ENCODE measurements at places on chromosomes 16 and 17.

DNA sequence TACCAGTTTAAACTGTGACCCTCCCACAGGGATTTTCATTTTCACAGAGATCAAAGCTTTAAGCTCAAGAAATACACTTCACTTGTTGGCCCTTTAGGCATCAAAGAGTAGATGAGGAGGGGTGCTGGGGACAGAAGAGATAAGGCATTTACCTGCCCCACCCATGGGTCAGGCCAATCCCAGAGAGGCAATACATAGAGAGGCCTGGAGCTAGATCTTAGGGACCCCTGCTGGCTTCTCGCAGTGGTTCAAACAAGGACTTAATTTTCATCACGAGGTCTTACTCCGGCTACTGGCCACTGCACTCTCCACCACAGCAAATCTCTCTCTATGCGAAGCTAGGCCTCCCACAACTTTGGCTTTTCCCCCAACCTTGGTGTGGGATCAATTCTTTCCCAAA lies 46.6 kb downstream of the NOG start:
- no peak overlapping the region for H3K27ac ChIP-seq
- H3K27me3 ChIP-seq = no peaks in the 10 kb centered on the region
- no peak overlapping the region for H3K4me3 ChIP-seq
- H3K36me3 ChIP-seq = no peaks in the 10 kb centered on the region
- H3K4me1 ChIP-seq = no peaks in the 10 kb centered on the region

DNA sequence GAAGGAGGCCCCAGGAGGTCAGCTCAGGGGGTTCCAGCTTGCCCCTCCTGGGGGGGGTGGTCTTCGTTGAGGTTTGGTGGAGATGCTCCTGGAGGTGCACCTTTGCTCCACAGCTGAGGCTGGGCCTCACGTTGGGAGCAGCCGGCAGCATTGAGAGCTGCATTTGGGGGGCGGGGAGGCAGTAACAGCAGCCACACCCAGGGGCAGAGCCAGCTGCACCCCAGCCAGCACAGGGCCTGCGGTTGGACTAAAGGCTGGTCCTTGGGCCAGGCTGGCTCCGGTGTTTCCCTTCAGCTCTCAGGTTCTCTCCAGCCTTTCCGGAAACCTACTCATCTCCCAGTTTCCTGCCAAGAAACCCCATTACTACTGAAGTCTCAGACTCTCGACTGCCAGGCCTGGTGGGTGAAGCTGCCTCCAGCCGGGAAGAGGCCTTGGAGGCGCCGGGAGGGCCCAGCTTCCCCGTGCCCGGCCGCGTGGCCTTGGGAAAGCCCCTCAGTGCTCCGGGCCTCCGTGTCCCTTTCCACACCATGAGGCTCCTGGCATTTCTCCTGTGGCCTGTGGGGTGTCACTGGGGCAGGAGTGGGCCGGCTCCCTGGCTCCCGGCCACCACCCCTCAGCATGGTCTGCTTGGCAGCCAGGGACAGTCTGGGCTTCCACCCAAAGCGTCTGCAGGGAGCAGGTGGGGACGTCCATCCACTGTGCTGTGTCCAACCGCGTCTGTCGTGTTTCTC lies 14.0 kb upstream of the BAIAP2 start:
- no peaks in the 10 kb centered on the region for H3K36me3 ChIP-seq
- H3K4me1 ChIP-seq = peaks cover 25% of the 10 kb centered on the region
- no peak overlapping the region for H3K4me3 ChIP-seq
- DNase-seq = peak; percentile 12
- no peaks in the 10 kb centered on the region for H3K27me3 ChIP-seq

DNA sequence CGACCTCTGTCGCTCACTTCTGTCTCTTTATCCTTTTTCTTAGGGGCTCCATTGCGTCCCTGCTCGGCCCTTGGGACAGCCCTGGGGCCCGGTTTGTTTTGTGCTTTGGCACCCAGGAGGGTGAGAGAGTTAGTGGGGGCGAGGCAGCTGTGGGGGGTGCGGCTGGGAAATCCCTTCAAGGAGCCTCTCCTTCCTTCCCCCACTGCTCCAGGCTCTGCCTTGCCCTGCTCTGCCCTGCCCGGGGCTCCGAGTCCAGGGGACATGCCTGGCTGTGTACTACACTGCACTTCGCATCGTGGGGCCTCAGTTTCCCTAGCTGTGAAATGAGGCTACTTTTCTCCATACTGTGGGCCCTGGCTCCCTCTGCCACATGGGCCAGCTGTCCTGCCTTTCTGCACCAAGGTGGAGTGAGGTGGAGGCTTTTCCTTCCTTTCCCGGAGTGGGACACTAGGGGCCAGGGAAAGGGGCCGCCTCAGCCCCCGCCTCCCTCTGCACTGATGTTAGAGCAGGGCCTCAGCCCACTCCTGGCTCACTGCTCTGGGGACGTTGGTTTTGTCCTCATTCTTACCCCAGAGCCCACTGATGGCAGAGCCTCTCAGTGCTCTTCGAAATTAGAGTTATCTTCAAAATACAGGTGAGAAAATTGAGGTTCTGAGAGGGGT lies 980 bp downstream of the LLGL1 start:
- peaks cover 11% of the 10 kb centered on the region for H3K4me1 ChIP-seq
- H3K27ac ChIP-seq = no peak overlapping the region
- DNase-seq = no peak
- no peaks in the 10 kb centered on the region for H3K36me3 ChIP-seq
- H3K4me3 ChIP-seq = peak overlapping the region; percentile 52
- H3K27me3 ChIP-seq = no peaks in the 10 kb centered on the region

DNA sequence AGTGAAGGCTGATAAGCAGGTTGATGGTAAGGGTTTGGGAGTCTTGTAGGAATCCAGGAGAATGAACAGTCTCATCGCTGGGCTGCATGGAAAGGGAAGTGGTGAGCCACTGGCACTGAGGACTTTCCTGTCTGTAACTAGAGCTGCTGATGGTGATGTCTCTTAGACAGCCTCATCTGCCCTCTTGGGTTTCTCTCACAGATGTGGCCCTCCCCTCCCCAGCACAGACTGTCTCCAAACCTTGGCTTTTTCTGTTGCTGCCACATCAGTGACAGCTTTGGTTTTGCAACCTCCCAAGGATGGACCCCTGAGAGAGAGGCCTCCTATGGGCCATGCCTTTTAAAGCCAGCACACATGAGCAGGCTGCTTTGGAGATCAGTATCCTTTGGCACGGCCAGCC lies 16.9 kb downstream of the PLCG2 start:
- H3K27me3 ChIP-seq = no peaks in the 10 kb centered on the region
- H3K27ac ChIP-seq = no peak overlapping the region
- no peak for DNase-seq
- H3K4me3 ChIP-seq = no peak overlapping the region
- peaks cover 5% of the 10 kb centered on the region for H3K4me1 ChIP-seq

GRCh38 chr17:66312912-66313311 lies 10.5 kb downstream of the PRKCA start:
- no peak overlapping the region for H3K4me3 ChIP-seq
- DNase-seq = no peak
- peaks cover 3% of the 10 kb centered on the region for H3K36me3 ChIP-seq
- no peak overlapping the region for H3K27ac ChIP-seq
- peaks cover 4% of the 10 kb centered on the region for H3K4me1 ChIP-seq
